ENCODE measurements at places on chromosomes 7 and 10.

DNA sequence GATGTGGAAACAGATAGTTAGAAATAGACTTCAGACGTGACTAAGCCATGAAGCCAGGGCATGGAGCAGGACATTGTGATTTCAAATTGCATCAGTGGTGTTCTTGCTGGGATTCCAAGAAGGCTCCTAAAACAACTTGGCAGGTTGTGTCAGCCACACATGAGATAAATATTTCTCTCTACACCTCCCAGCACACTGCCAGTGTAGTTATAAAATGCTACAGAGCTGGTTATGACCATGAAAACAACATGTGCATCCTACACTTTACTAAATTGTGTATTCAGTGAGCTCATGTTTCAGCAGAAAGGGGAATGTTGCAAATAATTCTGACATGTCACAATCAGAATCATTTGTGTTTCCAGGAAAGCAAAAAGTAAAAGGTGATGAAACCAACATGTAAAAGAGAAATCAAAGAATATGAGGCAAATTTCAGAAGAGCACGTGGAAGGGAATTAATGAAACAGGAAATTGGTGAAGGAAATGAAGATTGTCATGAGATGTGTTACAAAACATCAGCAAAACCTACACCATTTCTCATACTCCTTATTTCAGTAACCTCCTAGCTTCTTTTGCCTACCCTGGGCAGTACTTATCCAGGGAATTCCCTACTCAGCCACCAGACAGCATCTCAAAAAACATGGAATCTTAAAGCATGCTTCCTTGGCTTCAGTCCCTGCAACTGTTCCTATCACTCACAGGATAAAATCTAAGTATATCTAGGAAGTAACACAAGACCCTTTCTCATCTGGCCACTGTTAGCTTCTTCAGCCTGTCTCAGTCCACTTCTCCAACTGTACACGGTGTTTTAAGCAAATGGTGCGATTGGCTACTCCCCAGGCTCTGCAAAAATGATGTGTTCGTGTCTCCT lies 5.8 kb upstream of the CYP3A7 start:
- no peak for DNase-seq

GRCh38 chr10:96833220-96834001 lies 1.3 kb downstream of the LCOR start:
- no peak for DNase-seq

GRCh38 chr10:108275895-108276685 lies 1111.6 kb upstream of the SORCS1 start:
- DNase-seq, result no peak

DNA sequence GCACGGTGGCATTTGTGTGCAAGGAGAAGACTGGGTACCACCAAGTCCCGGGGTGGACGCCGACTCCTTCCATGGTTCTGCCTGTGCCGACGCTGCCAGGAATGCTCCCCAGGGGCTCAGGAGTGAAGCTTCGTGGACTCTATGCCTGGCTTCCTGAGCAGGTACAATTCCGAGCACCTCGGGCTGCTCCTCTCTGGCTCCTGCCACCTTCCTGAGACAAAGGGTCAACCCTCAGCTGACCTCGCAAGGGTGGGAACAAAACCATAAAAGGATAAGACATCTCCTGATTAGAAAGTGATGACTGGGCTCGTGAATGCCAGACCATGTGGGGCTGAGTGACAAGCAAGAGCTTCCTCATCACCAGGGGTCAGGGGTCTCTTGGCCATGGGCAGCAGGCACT lies 31.8 kb downstream of the CALML3 start:
- DNase-seq, result no peak

DNA sequence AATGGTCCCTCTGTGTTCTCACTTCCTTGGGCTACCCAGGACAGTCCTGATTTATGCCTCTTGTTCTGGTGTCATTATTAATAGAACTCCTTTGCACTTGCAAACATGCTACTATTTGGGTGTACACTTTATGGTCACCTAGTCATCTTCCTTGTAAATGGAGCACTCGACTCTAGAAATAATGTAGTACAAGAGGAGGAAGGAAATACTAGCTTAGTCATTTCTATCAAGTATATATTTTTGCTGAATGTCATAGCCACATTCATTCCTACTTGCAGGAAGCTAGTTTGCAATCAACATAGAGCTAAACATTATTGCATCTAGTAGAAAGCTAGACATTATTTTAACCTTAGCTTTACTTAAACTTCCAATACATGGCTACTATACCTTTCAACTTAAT lies 335.3 kb downstream of the MAGI2 start:
- DNase-seq, result no peak

DNA sequence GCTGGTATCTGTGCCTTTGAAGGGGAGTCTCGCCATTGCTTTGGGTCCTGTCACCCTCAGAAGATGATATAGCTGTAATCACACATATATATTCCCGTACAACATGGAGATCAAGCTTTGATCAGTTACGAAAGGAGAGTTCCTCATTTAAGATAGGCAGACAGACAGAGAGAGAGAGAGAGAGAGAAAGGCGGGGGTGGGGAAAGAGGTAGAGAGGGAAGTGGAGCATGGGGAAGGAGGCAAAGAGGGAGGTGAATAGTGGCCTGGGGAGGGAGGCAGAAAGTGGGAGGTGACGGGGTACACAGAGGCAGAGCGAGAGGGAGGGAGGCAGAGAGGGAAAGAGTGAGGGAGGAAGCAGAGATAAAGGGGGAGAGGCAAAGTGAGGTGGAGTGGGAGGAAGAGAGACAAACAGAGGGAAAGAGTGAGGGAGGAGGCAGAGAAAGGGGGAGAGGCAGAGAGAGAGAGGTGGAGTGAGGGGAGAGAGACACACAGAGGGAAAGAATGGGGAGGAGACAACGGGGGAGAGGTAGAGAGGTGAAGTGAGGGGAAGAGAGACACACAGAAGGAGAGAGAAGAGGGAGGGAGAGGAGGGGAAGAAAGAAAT lies 44.6 kb upstream of the C1QL3 start:
- no peak for DNase-seq

GRCh38 chr10:91415816-91416215 lies 5.7 kb downstream of the HECTD2 start:
- DNase-seq, result peak; percentile 12

DNA sequence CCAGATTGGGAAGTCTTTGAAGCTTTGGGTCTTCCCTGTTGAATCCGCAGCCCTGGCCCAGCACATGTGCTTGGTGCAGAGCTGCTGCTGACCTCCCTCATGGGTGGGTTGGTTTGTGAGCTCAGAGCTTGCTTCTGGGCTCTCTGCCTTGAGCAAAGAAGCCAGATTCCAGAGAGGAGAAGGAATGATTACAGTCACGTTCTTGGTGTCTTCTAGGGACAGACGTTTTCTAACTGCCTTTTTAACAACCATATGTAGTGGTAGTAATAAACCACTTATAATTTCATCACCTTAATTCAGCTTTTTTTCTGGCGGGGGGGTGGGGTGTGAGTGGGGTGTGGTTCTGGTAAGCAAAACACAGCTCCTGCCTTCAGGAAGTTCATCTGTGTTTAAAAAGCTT lies 39.5 kb downstream of the LRMDA start:
- no peak for DNase-seq

- DNase-seq, result no peak
Observed at GRCh38 chr10:20128811-20129210, 312.6 kb downstream of the PLXDC2 start.

Data from common myeloid progenitor, CD34-positive (primary cell).